ENCODE measurements at places on chromosomes 4 and X.

GRCh38 chrX:31228415-31228832, 156.6 kb upstream of the FTHL17 start:
- no peak for DNase-seq

GRCh38 chrX:94662689-94663088, 988.7 kb downstream of the FAM133A start:
- no peak for DNase-seq

GRCh38 chrX:100085846-100086245, 324.2 kb downstream of the PCDH19 start:
- DNase-seq: no peak

GRCh38 chr4:5928274-5928673, 35.4 kb upstream of the CRMP1 start:
- peak; percentile 41 for DNase-seq

DNA sequence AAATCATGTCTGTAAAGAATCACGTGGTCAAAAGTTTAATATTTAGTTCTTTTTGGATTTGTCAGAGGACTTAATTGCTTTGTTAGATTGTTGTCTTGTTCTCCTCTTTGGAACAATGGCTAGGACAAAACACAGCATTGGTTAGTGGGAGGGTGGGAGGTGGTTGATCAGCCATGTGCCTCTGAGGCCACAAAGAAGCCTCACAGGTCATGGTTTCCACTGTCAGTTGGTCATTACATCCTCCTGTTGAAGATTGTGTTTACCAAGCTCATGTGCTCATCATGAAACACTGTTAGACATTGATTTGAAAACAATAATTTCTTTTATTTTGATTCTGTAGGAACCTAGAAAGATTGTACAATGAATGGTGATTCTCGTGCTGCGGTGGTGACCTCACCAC, 31.9 kb downstream of the ADD1 start:
- no peak for DNase-seq

DNA sequence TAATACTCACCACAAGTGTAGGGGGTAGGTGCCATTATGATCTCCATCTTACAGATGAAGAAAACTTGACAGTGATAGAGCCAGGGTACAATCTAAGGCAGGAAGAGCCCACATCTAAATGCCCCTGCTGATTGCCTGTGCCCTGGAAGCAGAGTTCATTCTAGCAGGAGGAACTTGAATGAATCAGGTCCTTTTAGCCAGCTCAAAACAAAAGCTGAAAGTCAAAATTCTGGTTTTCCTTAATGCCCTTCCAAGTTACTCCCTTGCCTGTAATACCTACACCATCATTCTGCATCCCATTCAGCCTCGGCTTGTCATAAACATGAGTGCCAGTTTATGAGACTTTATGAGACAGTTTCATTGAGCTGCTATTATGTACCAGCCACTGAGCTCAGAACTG, 89.6 kb downstream of the SCD5 start:
- DNase-seq: no peak

GRCh38 chr4:83340692-83341343, 6.2 kb upstream of the HPSE start:
- no peak for DNase-seq

- DNase-seq: no peak
Observed at GRCh38 chr4:1215141-1216075, 33.5 kb downstream of the CTBP1 start.

GRCh38 chr4:101198682-101199339, 148.5 kb downstream of the PPP3CA start:
- DNase-seq: peak; percentile 85

DNA sequence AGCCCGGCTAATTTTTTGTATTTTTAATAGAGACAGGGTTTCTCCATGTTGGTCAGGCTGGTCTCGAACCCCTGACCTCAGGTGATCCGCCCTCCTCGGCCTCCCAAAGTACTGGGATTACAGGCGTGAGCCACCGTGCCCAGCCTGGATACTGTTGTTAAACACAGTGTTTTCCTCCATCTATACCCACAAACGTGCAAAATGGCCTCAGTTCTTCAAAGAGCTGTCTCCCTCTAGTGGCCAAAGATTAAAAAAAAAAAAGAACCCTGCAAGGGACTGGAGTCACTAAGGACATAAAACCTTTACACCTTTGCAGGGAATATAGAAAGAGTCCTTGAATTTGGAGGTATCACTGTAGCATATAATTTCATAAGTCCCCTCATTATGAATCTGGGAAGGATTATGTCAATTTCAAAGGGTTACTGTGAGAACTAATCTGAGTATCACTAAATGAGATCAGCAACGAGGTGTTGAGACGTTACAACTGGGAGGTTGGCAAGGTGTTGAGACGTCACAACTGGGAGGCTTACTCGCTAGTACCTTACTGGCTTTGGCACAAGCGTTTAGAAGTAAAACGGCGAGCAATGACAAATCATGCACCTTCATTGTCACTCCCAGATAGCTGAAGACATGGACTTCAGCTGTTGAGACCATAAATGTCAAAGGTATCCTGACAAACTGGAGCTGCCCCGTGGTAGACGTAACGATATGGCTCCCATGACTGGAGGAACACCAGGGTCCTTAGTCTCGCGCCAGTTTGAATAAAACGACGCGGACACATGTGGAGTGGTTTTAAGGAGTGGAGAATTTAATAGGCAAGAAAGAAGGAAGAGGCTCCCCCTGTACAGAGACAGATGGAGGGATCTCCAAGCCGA, 33.4 kb upstream of the ENPP6 start:
- peak; percentile 62 for DNase-seq

DNA sequence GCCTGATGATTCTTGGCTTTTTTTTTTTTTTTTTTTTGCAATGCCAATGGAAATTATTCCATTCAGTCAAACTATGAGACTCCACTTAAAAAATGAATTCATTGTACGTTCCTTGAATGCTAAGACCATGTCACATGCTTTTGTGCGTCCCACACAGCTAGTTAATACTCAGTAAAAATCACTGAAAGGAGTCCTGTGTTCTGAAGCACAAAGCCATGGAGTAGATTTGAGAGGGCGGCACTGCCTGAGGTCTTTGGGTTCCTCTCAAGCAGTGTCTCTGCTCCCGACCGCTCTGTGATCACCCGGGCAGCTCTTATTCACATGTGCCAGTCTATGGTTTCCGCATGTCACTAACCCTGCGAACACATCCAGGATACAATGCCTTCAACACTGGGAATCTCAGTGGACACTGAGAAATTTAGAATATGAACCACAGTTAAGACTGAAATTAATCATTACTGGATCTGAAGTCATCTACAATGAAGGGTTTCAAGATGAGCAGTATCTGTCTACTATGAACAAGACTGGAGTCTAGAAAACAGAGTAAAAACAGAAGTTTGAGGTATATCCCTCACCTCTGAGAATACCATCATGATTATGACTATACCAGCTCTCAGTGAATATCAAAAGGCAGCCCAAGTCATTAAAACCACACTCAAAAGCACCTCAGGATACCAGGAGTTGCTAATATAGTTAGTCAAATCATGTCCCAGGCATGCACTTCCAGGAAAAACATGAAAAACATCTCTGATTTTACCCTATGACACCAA, 193.0 kb downstream of the MGST2 start:
- no peak for DNase-seq

- DNase-seq: no peak
Observed at GRCh38 chr4:103375278-103375677, 177.1 kb upstream of the CENPE start.

DNA sequence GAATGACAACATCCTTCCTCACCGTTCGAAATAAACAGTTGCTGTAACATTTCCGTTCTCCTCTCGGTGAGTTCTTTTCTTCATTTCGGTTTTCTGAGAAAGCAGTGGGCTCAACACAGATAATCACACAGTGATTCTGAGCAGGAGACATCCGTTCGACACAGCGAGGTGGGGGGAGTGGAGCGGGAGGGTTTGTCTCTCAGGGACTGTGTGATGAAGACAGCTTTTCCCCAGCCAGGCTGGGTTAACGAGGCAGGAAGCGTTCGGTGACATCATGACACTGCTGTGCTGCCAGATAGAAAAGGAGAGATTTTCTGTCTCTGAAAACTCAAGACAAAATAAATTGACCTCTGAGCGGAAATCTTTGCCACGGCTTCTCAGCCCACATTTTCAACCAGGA, 119.3 kb downstream of the CRLF2 start:
- DNase-seq: no peak

DNA sequence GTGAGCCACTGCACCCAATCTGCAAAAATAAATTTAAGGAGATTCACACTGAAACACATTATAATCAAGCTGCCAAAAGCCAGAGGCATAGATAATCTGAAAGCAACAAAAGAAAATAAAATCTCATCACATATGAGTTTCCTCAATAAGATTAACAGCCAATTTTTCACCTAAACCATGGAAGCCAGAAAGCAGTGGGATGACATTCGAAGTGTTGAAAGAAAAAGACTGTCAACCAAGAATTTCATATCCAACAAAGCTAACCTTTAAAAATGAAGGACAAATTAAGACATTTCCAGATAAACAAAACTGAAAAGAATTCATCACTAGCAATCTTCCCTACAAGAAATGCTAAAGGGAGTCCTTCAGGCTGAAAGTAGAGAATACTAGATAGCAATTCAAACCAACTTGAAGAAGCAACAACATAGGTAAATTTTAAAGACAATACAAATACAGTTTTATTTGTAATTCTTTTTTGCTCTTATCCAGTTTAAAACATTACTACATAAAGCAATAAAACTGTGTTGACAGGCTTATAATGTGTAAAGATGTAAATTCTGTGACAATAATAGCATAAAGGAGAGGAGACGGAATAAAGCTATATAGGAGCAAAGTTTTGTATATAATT, 23.1 kb upstream of the KLHL8 start:
- no peak for DNase-seq

GRCh38 chr4:148292686-148293085, 149.5 kb downstream of the NR3C2 start:
- no peak for DNase-seq

DNA sequence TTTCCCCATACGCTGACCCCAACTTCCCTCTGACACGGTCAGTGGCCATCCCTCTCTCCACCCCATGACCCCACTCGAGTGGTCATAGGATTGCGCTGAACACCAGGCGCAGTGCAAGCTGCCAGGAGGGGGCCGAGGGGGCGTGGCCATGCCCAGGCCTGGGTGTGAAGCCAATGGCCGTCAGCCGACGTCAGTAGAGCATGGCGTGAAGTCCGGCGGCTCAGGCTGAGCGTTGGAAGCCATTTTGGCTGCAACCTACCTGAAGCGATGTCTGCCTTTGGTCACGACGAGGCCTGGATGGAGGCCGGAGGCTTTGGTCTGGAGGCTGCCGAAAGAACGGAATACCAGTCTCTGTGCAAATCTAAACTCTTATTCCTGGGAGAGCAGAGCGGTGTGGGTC, at the start of gene RAB41:
Gene RAB41, plus strand, starts transcription at position 222 of the 400 bp plus-strand sequence. Its CDS starts 46 bp downstream, at position 268.
- DNase-seq: no peak

- DNase-seq: no peak
Observed at GRCh38 chr4:2069986-2070385, 10.9 kb downstream of the NAT8L start.

Measured in NCI-H748 treated with DMSO at 0.1 percent for 48 hours (cell line).